Naive thymus-derived CD8-positive, alpha-beta T cell (primary cell): ENCODE measurements at places on chromosomes 5 and 9. TPM values are rescaled to one million over a fixed set of nuclear protein-coding genes. Genes with fewer than 3 reads are reported as not detected.

- peaks cover 15% of the 10 kb centered on the region for H3K36me3 ChIP-seq
- no peaks in the 10 kb centered on the region for H3K4me1 ChIP-seq
- no peaks in the 10 kb centered on the region for H3K27me3 ChIP-seq
- DNase-seq: no peak
- no peak overlapping the region for H3K27ac ChIP-seq
These were observed 72.6 kb upstream of the ENTREP1 start for GRCh38 chr9:69252436-69252835.

GRCh38 chr9:27545471-27545870 lies 15.9 kb upstream of the MOB3B start:
- no peak overlapping the region for H3K27ac ChIP-seq
- no peak overlapping the region for H3K4me3 ChIP-seq
- H3K27me3 ChIP-seq: no peaks in the 10 kb centered on the region
- peaks cover 24% of the 10 kb centered on the region for H3K36me3 ChIP-seq
- H3K4me1 ChIP-seq: no peaks in the 10 kb centered on the region

DNA sequence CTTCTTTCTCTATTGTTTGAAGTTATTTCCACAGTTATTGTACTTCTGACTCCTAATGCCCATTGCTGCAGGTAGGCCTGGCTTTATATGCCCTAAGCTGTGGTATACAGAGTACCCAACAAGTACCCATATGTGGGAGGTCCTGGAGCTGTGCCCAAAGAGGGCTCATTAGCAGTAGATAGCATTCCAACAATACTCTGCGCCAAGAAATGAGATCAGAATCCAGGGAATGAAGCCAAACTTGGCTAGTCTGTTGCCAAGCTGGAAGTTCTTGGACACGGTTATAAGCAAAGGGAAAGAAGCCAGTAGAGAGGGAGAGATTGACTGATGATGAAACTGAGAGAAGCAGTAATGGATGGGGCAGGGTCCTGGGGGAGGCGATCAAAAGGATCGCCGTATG lies 29.7 kb upstream of the FAM169A start:
- no peaks in the 10 kb centered on the region for H3K4me1 ChIP-seq
- no peak overlapping the region for H3K27ac ChIP-seq
- DNase-seq: no peak
- H3K36me3 ChIP-seq: no peaks in the 10 kb centered on the region

GRCh38 chr9:98775831-98776441 lies 20.4 kb downstream of the ANKS6 start:
- peak; percentile 24 for DNase-seq
- H3K36me3 ChIP-seq: peaks cover 26% of the 10 kb centered on the region
- H3K27me3 ChIP-seq: no peaks in the 10 kb centered on the region

GRCh38 chr9:115590011-115590410 lies 472.1 kb upstream of the TNC start:
- DNase-seq: no peak
- peaks cover 6% of the 10 kb centered on the region for H3K27me3 ChIP-seq
- H3K27ac ChIP-seq: no peak overlapping the region
- no peaks in the 10 kb centered on the region for H3K36me3 ChIP-seq
- no peak overlapping the region for H3K4me3 ChIP-seq
- H3K4me1 ChIP-seq: peaks cover 2% of the 10 kb centered on the region

DNA sequence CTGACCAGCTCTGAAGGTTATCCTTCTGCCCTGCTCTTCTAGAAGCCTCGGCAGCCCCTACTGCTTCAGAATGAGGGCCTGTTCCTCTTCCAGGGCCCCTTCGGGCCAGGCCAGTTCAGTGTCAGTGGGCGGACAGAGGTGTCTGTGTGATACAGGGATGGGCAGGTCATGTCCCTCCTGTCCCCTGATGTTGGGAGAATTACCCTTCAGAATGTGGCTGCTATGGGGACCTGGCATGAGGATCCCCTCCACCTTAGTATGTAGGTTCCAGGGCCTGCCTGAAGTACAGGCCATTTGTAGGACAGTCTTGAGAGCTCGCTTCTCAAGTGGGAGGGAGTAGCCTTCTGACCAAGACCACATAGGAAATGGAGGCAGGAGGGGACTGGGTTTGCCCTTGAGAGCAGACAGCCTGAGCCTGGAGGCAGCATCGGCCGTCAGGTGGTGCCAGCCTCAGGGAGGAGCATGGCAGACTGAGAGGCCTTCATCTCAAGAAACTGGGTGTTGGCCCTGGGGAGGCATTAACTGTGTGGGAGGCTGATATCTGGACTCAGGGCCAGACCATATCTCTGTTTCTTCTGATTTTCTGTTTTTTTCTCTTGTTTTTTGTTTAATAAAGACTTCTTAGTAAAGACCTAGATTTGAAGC lies 32.0 kb downstream of the ANGPTL2 start:
- H3K36me3 ChIP-seq: peaks cover 9% of the 10 kb centered on the region
- DNase-seq: no peak
- peaks cover 34% of the 10 kb centered on the region for H3K27me3 ChIP-seq
- H3K4me1 ChIP-seq: peaks cover 2% of the 10 kb centered on the region
- no peak overlapping the region for H3K27ac ChIP-seq

DNA sequence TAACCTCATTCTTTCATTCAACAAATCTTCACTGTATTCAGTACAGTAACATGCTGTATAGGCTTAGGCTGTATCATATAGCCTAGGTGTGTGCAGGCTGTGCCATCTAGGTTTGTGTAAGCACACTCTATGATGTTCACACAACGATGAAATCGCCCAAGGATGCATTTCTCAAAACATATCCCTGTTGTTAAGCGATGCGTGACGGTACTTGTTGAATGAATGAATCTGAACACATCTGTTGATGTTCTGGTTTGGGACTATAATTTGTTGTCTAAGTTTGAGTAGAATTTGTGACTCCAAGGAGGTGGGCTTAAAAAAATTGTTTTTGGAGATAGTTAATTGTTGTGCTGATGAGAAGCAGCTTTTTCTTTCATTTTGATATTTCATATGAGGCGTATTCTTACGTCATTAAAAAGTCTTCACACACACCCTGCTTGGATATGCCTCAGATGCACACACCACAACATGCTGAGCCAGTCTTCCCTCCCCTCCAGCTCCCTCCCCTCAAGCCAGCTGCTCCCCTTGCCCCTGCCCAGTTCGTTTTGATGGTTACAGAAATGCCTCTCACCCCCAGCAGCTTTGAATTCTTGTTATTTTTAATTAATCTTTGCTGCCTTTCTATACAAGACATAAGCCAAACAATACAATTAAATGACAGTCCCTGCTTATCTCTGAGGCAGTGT lies 5.5 kb upstream of the PSAT1 start:
- H3K4me3 ChIP-seq: no peak overlapping the region
- no peak overlapping the region for H3K27ac ChIP-seq
- no peaks in the 10 kb centered on the region for H3K36me3 ChIP-seq
- no peak for DNase-seq

DNA sequence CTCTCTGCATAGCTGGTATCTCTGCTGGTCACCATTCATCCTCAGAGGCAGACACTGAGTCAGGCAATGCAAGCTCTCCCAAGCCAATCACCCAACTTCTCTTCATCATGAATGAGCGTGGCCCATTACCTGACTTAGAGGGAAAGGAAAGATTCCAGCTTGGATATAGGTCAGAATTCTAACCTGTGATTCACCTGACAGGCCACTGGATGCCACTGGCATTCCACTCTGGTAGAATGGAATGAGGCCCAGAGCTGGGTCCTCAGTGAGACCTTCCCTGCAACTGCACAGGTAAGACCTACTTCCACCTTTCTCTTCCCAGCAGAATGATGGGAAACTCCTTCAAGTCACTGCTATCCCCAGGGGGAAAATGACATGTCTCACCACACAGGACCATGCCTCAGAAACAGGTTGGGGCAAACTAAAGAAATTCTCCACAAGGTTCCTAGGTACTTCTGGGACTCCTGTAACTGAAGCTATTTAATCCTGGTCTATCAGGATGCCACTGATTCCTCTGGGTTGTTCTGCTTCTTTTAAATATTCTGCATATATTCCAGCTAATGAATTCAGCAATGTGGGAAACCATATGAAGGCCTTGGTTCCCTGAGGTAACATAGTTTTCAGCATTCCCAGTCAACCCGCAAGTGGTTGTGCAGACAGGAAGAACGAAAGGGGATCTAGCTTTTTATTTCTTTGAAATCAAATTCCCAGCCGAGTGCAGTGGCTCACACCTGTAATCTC lies 62.0 kb downstream of the SUSD1 start:
- no peaks in the 10 kb centered on the region for H3K4me1 ChIP-seq
- peaks cover 2% of the 10 kb centered on the region for H3K36me3 ChIP-seq
- peak overlapping the region; percentile 69 for H3K27ac ChIP-seq
- peak; percentile 13 for DNase-seq
- no peak overlapping the region for H3K4me3 ChIP-seq

DNA sequence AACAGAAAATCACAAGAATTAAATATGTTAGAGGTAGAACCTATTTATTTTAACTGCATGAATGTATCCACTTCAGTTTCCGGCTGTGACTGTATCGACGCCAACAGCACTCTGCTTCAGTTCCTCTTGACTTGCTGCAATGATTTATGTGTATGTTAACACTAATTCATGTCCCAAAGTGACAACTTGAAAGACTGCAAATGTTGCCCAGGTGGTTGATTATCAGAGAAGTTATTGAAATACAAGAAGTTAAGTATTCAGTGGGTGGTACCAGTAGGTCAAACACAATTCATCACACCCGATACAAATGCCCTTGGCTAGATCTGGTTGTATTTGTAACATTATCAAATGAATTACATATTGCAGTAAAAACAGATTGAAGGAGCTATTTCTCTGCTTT lies 622.7 kb upstream of the CDH18 start:
- no peaks in the 10 kb centered on the region for H3K36me3 ChIP-seq
- no peak overlapping the region for H3K27ac ChIP-seq
- no peak for DNase-seq

DNA sequence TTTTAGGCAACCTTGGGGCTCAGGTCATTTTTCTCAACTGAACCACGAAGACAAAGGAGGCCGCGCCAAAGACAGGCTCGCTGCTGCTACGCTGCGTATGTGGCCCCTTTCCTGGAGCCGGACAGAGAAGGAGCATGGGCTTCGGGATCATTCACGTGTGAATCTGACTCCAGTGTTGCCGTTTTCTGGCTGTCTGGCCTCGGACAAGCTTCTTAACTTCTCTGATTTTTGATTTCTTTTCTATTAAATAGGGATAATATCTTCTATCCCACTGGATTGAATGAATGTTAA lies 50.8 kb upstream of the ZNF366 start:
- H3K36me3 ChIP-seq: no peaks in the 10 kb centered on the region
- no peak for DNase-seq
- peaks cover 10% of the 10 kb centered on the region for H3K4me1 ChIP-seq
- H3K27me3 ChIP-seq: peaks cover 60% of the 10 kb centered on the region
- no peak overlapping the region for H3K4me3 ChIP-seq

- H3K4me1 ChIP-seq: no peaks in the 10 kb centered on the region
- no peak overlapping the region for H3K4me3 ChIP-seq
- no peak overlapping the region for H3K27ac ChIP-seq
- no peaks in the 10 kb centered on the region for H3K36me3 ChIP-seq
These were observed 337.1 kb upstream of the MPDZ start for GRCh38 chr9:13616491-13617035.

DNA sequence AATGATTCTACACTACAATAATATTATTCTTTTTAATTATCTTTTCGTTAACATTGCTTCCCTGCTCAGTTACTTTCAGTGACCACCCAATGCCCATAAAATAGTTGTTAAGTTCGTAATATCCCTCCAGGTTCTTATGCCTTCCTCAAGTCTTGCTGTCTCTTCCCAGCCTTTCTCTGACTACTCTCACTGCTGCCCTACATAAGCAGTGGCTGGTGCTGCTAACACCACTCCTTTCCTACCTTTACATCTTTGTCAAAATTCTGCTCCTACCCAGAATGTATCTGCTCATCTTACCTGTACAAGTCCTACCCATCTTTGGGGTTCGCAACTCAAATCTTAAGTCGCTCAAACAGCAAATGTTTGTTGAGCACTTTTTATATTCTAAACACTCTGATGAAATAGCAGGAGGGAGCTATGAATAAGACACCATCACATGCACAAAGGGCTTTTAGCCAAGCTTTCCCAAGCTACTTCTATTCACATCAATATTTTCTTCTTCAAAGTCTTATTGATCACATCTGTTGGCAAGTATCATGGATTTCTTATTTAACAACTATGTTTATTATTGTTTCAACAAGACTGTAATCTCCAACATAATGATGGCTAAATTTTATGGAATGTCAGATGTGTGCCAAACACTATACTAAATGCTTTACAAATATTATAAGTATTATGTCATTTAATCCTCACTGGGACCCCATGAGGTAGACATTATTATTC lies 29.5 kb downstream of the SLC25A46 start:
- no peak overlapping the region for H3K27ac ChIP-seq
- H3K4me3 ChIP-seq: no peak overlapping the region
- DNase-seq: no peak

DNA sequence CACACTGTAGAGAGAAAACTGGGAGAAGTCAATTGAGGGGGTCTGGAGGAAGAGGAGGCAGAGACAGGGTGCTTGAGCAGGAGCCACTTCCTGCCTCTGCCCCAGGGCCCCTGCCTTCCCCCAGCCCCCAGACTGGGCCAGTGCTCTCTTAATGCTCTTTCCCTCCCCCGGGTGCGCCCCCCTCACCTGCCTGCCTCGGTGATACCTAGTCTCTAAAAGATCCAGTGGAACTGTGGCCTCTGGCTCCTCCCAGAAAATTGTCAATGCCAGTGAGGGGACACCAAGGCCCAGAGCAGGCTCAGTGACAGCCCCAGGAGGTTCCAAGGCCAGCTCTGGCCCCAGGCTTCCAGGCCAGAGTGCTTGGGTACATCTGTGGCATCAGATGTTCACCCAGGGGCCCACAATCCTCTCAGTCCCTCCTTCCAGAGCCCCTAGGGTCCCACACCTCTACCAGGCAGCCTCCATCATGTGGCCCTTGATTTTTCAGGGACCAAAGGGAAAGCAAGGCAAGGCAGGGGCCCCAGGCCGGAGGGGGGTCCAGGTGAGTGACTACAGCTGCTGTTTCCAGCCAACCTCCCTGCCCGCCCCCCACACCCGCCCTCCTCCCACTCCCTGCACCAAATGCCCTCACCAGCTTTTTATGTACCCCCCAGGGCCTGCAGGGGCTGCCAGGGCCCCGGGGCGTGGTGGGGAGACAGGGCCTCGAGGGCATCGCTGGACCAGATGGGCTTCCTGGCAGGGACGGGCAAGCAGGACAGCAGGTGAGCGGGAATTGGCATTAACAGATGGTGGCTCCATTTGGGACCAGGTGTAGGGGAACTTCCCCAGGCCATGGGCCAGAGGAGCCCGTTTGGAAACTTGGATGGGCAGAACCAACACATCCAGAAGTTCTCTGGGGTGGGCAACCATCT lies 33.1 kb upstream of the ORM1 start:
- no peak for DNase-seq
- H3K36me3 ChIP-seq: no peaks in the 10 kb centered on the region
- no peak overlapping the region for H3K27ac ChIP-seq

Gene SLC6A19
- polyA plus RNA-seq: not detected

Gene ENTREP1
- not detected for polyA plus RNA-seq

Gene PCDHGB7
- polyA plus RNA-seq: not detected

Gene RMI1
- 5.3 TPM for polyA plus RNA-seq

Gene GARIN3
- polyA plus RNA-seq: not detected

Gene TMC1
- not detected for polyA plus RNA-seq

Gene GRM6
- not detected for polyA plus RNA-seq

Gene CER1
- not detected for polyA plus RNA-seq

Gene PLAC8L1
- polyA plus RNA-seq: not detected

Gene PCDH12
- polyA plus RNA-seq: 0.07 TPM

Gene MAT2B
- 260 TPM for polyA plus RNA-seq
